Ascending aorta (tissue), 2 donors: ENCODE measurements at places on chromosomes 2 and 18.

DNA sequence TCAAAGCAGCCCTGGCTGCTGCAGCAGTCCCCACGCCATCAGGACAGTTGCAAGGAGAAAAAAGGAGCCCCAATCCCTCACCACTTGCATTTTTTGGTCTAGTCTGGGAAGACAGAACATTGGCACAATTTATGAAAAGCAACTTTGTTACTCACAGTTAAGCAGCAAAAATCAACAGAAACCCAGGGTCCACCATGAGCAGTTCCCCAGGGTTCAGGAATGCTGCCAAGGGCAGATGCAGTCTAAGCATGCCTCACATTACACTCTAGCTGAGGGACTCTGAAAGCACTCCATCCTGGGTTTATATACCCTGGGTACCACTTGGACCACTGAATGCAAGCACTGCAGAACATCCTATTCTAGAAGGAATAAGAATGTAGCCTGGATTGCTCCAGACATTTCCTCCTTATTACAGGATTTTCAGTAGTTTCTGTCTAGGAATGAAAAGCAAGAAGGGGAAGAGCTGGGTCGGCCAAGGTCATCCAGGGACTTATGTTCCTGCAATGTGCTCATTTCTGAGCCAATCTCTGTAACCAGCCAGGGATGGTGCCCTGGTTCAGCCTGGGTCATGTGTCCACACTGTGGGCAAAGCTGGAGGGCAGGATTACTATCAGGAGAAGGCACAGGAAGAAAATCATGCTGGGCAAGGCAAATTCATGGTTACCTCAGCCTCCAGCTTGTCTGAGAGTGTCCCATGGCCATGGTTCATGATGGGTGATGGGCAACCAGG, 19.5 kb upstream of the TMEM163 start:
- DNase-seq, result no peak

DNA sequence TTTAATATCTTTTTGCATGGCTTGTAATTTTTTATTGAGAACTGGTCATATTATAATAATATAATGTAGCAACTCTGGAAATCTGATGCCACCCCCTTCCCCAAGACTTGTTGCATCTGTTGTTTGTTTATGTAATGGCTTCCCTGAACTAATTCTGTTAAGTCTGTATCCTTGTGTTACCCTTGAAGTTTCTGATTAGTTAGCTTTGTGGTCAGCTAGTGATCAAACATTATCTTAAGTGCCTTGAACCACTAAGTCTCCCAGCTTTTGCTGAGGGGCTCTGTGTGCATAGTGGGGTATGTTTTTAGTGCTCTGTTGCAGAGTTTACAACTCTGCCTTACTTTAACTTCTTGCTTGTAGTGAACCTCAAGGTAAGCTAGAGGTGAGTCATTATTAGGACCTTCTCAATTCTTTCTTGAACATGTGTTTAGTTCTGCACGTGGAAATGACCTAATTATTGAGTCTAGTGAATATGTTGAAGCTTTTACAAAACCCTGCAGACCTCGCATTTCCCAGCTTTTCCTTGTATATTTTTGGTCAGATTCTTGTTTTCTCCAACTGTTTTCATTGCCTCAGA, 24.8 kb downstream of the SMCHD1 start:
- DNase-seq, result no peak

GRCh38 chr2:207394203-207394781, 135.5 kb upstream of the CREB1 start:
- DNase-seq, result no peak

DNA sequence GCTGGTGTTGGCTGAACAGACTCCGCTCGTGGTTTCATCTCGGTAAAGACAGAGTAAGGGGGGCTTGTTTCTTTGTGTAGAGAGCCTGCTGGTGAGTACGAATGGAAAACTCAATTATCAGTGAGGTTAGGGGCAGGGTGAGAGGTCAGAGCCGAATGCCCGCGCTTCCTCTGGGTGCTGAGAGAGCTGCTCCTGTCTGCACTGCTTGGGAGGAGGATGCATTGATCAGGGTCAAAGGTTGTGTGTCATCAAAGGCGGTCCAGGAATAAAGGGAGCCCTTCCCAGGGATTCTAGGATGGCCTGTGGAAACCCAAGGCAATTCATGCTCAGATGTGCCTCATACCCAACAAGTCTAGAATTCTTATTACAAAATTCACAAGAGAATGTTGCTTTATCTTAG, 143.9 kb downstream of the MYCN start:
- DNase-seq, result no peak

DNA sequence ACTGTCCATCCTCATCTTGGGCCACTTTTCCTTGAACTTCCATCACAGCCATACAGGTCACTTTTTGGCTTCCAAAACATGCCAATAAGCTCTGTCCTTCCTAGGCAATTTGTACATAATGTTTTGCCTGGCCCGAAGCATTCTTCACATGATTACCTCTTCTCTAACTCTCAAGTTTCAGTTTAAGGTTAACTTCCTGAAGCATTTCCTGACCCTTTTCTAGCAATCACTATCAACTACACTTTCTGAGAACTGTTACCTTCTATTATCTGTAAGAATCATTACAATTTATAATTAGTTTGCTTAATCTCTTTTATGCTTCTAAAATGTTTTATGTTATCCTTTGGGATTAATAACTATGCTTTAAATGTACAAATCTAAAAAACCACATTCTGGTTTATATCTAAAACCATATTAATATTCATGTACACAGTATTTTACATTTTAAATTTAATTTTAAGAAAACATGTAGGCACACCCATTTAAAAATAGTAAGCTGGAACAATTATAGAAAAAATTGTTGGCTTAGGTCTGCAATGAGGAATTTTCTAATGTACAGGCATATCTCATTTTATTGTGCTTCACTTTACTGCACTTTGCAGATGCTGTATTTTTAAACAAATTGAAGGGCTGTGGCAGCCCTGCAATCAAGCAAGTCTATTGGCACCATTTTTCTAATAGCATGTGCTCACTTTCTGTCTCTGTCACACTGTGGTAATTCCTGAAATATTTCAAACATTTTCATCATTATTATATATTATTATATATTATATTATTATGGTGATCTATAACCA, 76.4 kb downstream of the C2orf74 start:
- DNase-seq, result no peak
